ENCODE measurements at places on chromosomes 11 and 22. TPM values are rescaled to one million over a fixed set of nuclear protein-coding genes. Genes with fewer than 3 reads are reported as not detected.

- peak; percentile 8 for DNase-seq
These were observed 148.2 kb upstream of the SNX19 start for GRCh38 chr11:131064373-131064991.

- no peak for DNase-seq
These were observed 2091.9 kb downstream of the LRRC4C start for GRCh38 chr11:39367534-39367933.

DNA sequence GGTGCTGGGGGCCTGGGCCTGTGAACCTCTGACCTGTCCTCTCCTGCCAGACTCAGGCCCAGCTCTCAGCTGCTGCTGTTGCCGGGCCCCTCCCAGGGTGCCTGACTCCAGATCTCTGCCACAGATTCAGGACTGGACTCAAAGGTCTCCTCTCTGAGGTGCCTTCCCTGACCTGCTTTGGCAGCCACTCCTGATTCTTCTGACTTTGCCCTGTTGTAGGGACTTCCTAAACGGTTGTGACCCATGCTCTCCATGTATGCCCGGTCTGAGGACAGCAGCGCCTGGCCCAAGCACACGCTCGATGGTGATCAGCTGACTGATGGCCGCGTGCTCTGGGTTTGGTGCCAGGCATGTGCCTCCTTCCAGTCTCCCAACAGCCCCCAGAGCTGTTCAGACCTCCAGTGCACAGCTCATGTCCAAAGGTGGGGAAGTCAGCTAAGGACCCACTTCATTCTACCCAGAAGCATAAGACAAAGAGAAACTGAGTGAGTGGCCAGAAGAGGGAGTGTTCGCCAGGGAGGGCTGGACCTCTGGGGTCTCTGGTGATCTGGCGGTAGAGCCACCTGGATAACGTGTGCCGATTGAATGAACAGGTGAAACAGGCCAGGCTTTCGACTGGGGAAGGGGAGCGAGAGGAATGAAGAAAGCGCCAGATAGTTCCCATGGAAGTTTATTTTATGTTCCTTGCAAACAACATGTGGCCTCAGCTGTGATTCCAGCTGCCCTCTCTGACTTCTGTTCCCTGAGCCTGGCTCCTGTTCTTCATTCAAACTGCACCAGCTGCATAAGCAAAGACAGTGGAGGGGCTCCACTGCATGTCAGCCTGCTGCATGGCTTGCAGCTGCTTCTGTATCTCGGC is 8.1 kb upstream of the TOP3B start:
- DNase-seq = no peak

DNA sequence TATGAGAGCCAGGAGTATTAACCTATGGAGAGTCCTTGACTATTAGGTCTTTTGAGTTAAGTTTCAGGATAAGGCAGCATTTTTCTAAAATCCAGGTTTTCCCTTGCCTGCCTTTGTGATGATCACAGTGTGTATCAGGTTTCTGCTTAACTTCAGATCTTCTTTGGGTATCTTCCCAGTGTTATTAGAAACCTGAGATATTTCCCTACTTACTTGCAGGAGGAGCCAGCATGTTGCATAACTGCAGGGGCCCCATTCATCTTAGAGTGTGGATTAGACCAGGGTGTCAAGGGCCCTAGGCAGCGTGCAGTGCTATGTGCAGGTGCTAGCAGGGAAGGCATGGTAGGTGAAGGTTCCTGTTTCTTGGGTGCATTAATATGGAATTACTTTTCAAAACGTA is 69.5 kb downstream of the ZNRF3 start:
- DNase-seq = peak; percentile 78

DNA sequence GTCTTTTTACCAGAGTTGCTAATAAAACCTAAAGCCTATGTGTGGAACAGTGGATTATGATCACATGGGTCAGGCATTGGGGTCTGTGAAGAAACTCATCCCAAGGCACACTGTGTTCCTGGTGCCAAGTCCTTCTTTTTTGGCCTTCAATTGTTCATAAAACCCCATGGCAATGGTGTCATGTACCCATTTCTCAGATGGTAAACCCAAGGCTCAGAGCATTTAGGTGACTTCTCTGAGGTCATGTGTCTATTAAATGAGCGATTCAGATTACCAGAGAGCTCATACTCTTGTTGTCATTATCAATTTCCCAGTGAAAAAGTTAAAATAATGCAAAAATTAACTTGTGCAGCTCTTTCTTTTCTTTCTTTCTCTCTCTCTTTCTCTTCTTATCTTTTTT is 272.8 kb upstream of the SYN3 start:
- DNase-seq = no peak

- DNase-seq = no peak
These were observed 21.0 kb upstream of the SCARF2 start for GRCh38 chr22:20458530-20459151.

DNA sequence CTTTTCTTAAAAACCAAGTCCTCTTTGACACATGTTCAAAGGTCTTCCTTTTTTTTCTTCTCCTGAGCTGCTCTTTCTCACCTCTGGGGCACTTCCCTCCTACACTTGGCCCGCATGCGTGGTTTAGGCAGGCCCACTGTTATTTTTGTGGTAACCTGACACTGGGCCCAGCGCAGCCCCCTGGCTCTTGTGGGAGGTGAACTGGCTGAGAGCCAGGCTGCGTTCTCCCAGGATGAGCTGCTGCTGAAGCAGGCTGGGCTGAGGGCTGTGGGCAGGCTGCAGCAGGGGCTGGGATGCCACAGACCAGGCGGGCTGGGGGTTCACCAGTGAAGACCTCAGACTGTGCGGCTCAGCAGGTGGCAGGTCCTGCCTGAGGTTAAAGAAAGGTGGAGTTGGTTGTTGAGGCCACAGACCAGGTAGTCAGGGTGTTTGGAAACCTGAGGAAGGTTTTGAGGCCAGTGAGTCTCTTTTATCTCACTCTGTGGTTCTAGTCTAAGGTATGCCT is 72.4 kb downstream of the TEAD1 start:
- DNase-seq = no peak

- DNase-seq = no peak
These were observed 703.3 kb upstream of the ANO5 start for GRCh38 chr11:21489416-21490115.

DNA sequence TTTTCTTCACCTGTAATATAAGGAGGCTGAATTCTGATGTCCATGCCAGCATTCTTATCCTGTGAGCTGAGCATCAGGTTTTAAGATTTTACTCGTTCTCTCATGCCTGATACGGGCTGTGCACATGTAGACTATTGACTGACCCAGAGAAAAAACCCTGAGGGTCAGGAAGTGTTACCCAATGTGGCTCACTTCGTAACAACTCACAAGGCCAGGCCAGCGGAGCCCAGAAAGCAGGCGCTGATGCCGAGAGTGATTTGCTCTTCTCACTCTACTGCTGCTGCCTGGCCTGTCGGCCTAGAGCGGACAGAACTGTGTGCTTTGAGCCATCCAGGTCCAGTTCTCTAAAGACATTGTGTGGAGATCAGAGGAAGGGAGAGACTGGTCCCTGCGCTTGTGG is 10.8 kb downstream of the THYN1 start:
- DNase-seq = no peak

- DNase-seq = peak; percentile 43
These were observed 1496.5 kb downstream of the FAM181B start for GRCh38 chr11:81237139-81237538.

DNA sequence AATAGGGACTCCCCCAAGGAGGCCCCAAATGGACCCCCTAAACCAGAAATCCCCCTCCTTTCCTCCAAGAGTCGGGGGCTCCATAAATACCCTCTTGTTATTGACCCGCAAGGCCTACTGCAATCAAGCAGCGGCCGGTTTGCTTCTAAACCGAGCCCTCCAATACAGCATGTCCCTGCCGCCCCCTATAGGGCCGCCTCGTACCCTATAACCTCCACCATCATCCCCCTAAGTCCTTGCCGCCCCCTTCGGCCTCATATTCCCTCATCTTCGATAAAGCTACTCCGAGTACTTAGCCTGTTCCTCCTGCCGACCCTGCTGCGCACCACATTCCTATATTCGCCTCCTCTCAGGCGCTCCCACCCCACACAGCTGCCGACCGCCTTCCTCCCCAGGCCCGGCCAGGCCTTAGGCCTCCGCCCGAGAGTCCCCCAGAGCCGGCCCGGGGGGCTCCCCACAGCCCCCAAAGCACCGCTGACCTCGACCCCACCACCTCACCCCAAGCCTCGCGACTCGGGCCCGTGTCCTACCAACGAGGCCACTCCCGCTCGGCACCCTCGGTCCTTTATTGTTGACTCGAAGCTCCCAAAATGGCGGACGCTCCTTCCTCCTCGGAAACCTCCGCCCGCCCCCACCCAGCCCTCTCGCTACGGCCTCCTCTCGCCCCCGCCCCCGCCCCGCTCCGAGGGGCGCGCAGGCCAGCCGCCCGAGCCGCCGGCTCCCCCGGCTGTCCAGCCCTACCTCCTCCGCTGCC is 430 bp downstream of the DDX6 start:
- peak; percentile 87 for DNase-seq

The SORL1 gene
- polyA plus RNA-seq = 31.0 TPM

The OR52A1 gene
- polyA plus RNA-seq = not detected

The IGSF22 gene
- 1.5 TPM for polyA plus RNA-seq

The JHY gene
- polyA plus RNA-seq = 7.5 TPM

The GRAMD1B gene
- 51.5 TPM for polyA plus RNA-seq

The TREH gene
- polyA plus RNA-seq = 74.4 TPM

The CD3E gene
- 9.1 TPM for polyA plus RNA-seq

Measured in large intestine (tissue), 12 donors.